GM23248 (cell line): ENCODE measurements at places on chromosomes 2 and 18. TPM values are rescaled to one million over a fixed set of nuclear protein-coding genes. Genes with fewer than 3 reads are reported as not detected.

Gene VAMP5
- total RNA-seq, result 50.3 and 59.0 TPM in 2 replicates

Gene C2orf72
- 0.11 TPM in 1 of 2 replicates, not detected in the other for total RNA-seq

Gene FZD7
- total RNA-seq, result 53.7 and 56.4 TPM in 2 replicates

Gene PDE1A
- total RNA-seq, result 1.9 and 16.3 TPM in 2 replicates

Gene PSMD1
- 92.4 and 102 TPM in 2 replicates for total RNA-seq

Gene SP140L
- total RNA-seq, result 7.8 and 8.0 TPM in 2 replicates

Gene TM4SF20
- 14.2 and 18.7 TPM in 2 replicates for total RNA-seq

Gene SCN1A
- total RNA-seq, result 0.13 TPM in 1 of 2 replicates, not detected in the other

Gene SIX3
- total RNA-seq, result not detected in 2 replicates

Gene CAVIN2
- total RNA-seq, result 2.8 and 3.1 TPM in 2 replicates

Gene GPR45
- total RNA-seq, result not detected in 2 replicates

Gene CNGA3
- under 0.01 and 0.51 TPM in 2 replicates for total RNA-seq

Gene SERPINB11
- not detected in 2 replicates for total RNA-seq

Gene SCYGR5
- total RNA-seq, result not detected in 2 replicates

Gene PTPRN
- total RNA-seq, result 50.5 and 54.1 TPM in 2 replicates

Gene PSMA8
- total RNA-seq, result not detected in 2 replicates

Gene RHOB
- 303 and 305 TPM in 2 replicates for total RNA-seq

Gene LYG1
- total RNA-seq, result not detected in 2 replicates
